ENCODE measurements at places on chromosomes 13 and 19. TPM values are rescaled to one million over a fixed set of nuclear protein-coding genes. Genes with fewer than 3 reads are reported as not detected.

DNA sequence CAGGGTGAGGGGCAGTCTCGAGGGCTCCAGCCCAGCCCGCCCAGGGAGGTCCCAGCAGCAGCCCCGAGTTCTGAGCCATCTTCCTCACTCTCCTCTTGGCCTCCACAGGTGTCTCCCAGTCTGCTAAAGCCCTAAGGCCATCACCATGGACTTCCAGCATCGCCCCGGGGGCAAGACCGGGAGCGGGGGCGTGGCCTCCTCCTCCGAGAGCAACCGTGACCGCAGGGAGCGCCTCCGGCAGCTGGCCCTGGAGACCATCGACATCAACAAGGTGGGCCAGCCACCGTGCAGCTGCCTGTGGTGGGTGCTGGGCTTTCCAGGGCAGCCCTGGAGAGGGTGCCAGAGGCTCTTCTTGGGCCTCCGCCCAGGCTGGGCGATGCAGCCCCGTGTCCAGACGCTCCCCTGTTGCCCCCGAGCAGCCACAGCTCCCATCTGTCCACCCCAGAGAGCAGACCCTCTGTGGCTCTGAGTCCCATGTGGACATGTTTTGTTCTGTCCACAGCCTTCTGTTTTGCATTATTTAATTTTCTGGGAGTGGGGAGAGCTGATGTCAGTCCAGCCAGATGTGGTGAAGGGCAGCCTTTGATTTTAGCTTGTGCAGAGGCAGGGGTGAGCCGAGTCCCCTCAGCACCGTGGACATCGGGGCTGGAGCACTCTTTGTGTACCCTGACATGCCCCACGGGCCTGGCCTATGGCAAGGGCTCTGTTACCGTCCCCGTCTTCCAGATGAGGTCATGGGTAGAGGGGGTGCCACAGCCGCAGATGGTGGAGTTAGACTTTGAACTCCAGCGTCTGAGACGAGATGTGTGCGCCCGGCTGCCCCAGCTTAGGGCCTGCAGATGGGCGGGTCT lies 5.6 kb upstream of the AMH start:
- H3K27ac ChIP-seq, result no peak overlapping the region
- H3K36me3 ChIP-seq, result peaks cover 54% of the 10 kb centered on the region
- no peak overlapping the region for H3K4me3 ChIP-seq
- no peak for DNase-seq

Gene GJA3
- 17.6 TPM for total RNA-seq

Gene SOX1
- total RNA-seq, result not detected

DNA sequence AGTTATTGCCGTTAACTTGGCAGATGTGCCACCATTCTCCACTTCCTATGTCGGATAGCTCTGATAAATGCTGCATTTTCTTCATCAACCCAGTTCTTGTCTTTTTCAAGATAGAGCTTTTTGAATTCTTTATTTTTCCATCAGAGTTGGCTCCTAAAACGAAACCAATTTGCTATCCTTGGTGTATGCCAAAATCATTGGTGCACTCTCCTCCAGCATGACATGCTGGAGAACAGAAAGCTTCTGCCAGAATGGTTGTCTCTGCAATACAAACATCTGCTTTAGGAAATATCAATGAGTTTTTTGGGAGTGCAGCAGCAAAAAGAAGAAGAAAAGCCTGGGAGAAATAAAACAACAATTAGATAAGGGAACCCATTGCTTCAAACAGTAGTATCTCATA lies 124.2 kb downstream of the CDK8 start:
- DNase-seq, result no peak
- H3K36me3 ChIP-seq, result no peaks in the 10 kb centered on the region
- H3K27me3 ChIP-seq, result no peaks in the 10 kb centered on the region
- H3K27ac ChIP-seq, result no peak overlapping the region
- H3K4me1 ChIP-seq, result peaks cover 15% of the 10 kb centered on the region
